ENCODE measurements at places on chromosomes 7 and 10. TPM values are rescaled to one million over a fixed set of nuclear protein-coding genes. Genes with fewer than 3 reads are reported as not detected.

DNA sequence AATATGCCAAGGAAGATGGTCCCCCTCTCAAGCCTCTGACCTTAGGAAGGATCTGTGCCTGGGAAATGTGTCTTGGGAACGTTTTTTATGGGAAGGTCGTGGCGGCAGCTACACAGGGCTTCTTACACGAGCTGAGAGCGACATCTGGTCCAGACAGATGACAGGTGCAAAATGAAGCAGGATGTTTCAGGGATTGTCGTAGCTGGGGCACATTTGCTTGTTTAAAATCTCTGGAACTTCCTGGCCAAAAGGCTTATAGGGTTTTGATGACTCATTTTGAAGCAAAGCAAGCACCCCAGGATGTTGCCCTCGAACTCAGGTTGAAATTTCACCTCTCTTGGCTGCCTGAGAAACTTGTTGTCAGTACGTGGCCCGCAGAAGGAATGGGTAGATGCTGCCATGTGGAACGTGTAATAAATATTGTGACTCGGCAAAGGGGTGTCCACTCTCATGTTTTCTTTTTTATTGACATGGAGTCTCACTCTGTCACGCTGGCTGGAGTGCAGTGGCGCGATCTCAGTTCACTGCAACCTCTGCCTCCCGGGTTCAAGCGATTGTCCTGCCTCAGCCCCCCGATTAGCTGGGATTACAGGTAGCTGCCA lies 117.5 kb downstream of the CAMK1D start:
- peak; percentile 63 for DNase-seq

CHRM2 gene
- not detected for total RNA-seq

GRCh38 chr10:131683281-131683861 lies 217.4 kb upstream of the PPP2R2D start:
- no peak for DNase-seq

GRCh38 chr7:107080099-107080505 lies 35.6 kb downstream of the PRKAR2B start:
- peak; percentile 3 for DNase-seq

DNA sequence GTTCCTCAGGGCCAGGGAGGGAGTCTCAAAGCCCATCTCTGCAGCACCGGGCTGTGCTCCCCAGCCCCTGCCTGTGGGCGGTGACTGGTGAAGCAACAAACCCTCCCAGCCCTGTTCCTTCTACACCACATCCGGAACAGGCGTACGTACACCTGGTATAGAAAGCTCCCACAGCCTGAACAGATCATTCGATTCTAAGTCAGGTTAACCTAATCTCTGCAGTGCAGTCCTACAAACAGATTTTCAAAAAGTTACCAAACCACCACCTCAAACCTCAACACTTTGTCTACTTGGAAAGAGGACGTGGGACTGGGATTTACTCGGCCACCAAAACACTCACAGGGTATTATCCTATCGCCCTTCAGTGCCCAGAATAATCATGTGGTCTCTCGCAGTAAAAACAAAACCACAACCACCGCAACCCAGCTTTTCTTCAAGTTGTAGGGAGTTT lies 238.4 kb downstream of the DIP2C start:
- DNase-seq, result peak; percentile 10

IGF2BP3 gene
- 74.1 TPM for total RNA-seq
